CD4-positive, alpha-beta T cell treated with Interleukin-6 at 100 ng/mL for 8 hours (primary cell): ENCODE measurements at places on chromosomes 3 and 15.

GRCh38 chr15:74777769-74778598 lies 3.9 kb upstream of the CSK start:
- no peak for DNase-seq

DNA sequence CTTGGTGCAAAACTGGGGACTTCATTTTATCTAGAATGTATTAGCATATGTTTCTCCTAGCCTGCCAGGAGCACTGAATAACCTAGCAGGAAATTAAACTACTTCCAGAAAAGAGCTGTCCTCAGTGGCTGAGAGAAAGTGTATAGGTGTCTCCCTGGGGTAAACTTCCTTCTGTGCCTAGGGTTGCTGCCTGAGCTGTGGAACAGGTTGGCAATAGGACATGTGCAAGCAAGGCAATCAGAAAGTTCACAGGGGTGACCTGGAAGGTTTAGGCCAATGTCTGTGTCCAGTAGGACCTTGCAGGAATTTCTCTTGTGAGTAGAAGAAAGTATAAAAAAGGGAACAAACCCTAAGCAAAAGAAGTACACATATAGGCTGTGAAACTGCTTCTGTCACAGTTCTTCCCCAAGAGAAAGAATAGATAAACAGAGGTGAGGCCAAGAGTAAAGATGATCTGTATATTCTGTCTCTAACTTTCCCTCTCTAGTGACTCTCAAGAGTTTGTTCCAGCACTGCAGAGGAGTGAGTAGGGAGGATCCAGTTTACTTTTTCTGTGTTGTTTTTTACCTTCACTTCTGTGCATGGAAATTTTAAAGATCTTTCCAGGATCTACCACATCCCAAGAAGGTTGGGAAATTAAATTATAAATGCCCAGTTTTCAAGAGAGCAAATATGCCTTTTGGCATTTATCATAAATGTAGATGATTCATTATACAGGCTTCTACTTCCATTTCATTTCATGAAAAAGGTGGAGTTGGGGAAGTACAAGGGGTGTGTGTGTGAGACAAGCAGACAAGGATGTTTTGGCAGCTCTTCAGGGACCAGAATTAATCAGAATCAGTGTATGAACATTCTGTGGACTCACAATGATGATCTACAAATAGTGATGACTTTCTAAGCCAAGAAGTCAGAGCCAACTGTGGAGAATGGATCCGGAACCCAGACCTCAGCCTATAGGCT lies 155.2 kb downstream of the RBPMS2 start:
- no peak for DNase-seq

GRCh38 chr15:68574629-68575028 lies 4.2 kb upstream of the CORO2B start:
- DNase-seq = no peak

GRCh38 chr3:162007722-162008121 lies 511.1 kb downstream of the OTOL1 start:
- DNase-seq = no peak

DNA sequence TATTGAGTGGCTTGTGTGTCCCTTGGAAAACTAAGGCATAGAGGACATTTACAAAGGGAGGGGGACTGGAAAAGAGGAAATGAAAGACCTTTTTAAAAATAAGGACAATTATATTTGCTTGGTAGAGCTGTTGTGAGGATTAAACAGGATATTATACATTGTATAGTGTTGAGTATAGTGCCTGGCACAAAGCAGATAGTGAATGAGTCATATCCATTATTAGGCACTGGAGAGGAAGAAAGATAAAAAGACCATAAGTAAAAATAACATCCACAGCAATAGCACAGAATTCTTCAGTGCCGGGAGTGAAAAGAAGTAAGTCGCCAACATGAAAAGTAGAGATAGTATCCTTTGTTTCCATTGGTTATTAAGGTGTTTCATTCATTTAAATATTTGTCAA lies 623.3 kb downstream of the PDCD6IP start:
- DNase-seq = no peak

- DNase-seq = no peak
Observed at GRCh38 chr3:142944342-142944741, 19.1 kb downstream of the PAQR9 start.

DNA sequence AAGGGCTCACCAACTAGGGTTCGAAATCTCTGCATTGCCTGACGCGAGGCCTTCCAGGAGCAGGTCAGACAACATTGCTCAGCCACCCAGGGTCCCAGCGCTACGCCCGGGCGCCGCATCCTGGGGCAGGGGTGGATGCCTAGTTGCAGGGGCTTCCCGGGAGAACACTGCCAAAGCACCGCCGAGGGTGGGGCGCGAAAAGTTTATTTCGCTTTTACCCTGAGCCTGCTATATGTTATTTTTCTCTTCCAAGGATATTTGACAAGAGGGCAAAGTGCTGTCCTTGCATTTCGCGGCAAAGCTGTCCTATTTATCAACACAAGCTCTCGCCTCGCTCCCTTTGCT lies 549 bp upstream of the SOX14 start:
- DNase-seq = no peak

DNA sequence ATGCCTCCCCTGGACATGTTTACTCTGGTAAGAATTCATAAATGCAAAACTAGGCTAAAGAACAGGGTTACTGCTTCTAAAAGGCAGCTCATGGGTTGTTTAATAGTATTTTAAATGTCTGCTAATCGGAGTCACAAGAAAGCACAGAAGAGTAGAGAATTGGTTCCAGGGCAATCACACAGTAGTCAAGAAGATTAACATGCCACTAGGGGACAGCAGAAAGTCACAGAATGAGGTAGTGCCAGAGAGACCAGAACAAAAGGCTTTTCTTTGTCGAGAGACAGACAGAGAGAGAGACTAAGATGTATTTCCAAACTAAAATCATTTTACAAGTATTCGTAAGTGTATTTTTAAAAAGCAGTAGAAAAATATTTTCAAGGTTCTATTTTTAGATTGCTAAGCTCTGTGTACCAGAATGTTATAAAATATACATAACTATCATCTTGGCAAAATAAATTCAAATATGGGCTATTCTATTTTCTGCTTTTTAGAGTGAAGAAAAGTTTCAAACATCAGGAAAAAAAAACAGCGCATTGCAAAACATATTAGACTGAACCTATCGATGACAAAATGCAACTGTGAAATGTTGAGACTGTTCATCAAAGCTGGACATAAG lies 78.3 kb upstream of the CDIN1 start:
- DNase-seq = no peak

- no peak for DNase-seq
Observed at GRCh38 chr3:139320551-139321309, 23.1 kb upstream of the MRPS22 start.

DNA sequence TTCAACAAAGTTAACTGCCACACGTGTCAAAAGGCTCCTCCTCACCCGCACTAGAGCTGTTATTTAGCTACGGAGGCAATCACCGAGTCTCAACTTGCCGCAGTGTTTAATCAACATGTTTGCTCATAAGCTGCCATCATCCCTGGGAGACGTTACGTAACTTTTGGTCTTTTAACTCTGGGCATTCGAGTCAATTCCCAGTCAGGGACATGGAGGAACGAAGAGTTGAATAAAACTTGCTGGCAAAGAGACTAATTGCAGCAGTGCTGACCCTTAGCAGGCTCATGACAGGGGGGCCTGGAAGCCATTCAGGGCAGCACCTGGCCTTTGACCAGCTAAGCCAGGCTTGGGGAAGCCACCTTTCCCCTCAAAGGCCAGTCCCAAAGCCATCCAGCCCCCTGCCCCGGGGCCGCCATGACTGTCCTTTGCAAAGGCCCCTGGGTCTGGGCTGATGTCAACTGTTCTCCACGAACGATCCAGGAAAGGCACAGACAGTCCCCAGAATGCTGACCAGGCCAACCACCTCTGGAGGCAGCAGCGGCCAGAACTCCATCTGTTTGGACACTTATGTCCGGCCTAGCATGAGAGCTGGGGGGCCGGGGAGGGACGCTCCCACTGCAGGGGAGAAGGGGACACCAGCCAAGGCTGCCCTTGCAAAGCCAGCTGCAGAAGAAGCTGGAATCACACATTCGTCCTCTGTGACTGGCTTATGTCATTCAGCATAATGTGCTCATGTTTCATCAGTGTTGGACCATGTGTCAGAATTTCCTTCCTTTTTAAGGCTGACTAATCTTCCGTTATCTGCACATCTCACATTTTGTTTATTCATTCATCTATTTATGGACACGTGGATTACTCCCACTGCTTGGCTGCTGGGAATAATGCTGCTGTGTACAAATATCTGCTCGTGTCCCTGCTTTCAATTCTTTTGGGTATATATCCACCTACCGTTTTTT lies 43.7 kb downstream of the PCSK6 start:
- DNase-seq = no peak

GRCh38 chr3:50545781-50546180 lies 21.8 kb downstream of the C3orf18 start:
- no peak for DNase-seq

DNA sequence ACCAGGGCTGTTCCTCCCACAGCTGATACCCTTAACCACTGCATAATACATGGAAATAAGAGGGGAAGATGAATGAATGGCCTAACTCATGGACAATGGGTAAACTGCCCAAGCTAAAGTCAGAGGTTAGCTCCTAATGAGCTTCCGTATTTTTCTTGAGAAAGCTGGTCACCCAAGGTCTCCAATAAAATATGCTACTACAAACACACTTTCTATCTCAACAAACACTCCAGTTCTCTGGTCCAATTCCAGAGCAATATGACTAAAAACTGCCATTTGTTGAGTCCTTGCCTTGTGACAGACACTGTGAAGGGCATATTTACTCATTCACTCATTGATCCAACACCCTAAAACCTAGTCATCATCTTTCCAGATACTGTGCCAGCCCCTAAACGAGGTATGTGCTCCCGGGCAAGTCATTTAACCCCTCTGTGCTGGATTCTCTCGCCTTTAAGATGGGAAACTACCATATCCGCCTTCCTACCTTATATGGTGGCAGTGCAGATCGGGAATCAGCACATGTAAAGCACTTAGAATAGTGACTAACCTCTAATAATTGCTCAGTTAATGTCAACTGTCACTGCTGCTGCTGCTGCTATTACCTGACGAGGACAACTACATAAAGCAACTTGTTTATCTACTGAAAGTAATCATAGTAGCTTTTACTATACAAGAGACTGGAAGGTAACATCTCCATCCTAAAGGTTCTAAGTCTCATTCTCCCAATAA lies 89.1 kb downstream of the XXYLT1 start:
- no peak for DNase-seq

DNA sequence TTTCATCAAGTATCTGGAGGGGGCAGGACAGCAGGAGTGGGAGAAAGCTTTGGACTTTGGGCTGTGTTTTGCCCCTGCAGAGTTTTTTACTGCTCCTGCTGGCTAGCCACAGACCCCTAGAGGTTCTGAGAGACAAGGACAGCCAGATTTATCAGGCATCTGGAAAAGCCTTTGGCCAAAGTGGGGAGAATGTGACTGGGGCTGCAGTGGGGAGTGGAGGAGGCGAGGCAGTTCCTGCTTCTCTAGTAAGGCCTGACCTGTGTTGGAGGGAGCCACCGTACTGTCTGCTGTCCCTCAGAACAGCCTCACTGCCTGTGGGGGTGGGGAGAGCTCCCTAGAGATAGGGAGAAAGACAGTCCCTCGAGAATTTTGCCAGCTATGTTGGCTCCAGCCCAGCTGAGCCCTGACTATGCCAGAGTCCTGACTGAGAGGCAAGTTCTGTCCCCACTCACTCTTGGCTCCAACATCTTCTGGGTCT lies 2.2 kb downstream of the ALPK3 start:
- no peak for DNase-seq

DNA sequence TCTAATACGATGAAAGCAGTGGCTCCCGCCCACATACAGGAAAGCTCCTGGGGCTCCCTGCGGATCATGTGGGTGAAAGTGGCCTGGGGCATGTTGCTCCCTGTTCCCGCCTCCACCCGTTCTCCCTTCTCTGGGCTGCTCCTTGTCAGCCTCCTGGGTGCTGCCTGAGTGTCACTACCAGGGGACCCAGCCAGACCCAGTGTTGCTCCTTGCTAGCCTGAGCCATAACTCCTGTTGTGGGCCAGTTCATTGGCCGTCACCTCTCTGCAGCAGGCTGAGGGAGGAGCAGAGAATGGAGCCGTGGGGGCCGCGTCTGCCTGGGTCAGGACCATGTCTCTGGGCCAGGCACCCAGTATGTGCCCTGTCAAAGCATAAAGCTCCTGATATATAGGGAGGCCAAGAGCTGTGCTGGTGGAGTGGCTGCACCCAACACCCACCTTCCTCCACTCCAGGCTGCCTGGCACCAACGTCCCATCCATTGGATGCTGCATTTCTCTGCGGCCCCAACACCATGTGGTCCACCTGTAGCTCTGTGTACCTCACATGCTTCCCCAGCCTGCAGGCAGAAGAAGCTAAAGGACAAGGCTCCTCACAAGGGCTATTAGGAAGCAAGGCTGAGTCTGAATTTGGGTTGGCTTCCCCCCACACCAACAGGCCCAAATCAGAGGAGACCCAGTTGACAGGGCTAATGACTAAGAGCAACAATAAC lies 40.5 kb downstream of the KLF13 start:
- no peak for DNase-seq

GRCh38 chr3:139552632-139553365 lies 13.3 kb upstream of the RBP1 start:
- no peak for DNase-seq

GRCh38 chr3:126734106-126734723 lies 30.2 kb downstream of the CHCHD6 start:
- DNase-seq = no peak

- no peak for DNase-seq
Observed at GRCh38 chr3:195705081-195705991, 15.4 kb upstream of the MUC20 start.

DNA sequence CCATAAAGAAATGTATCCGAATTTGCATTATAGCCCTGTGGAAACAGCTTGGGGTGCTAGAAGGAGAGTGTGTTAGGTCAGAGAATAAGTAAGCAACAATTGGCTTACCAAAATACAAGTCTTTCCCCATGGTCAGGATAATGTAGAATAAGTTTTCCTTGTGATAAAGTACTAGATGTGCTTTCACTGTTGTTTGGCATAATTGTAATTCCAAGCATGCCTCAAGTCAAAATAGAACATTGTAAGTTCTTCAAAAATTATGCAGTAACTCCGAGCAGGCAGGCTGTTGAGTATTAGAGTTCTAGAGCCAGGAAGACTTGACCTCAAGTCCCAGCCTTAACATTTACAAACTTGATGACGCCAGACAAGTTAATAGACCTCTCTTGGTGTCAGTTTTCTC lies 242.0 kb downstream of the TUSC7 start:
- DNase-seq = no peak

DNA sequence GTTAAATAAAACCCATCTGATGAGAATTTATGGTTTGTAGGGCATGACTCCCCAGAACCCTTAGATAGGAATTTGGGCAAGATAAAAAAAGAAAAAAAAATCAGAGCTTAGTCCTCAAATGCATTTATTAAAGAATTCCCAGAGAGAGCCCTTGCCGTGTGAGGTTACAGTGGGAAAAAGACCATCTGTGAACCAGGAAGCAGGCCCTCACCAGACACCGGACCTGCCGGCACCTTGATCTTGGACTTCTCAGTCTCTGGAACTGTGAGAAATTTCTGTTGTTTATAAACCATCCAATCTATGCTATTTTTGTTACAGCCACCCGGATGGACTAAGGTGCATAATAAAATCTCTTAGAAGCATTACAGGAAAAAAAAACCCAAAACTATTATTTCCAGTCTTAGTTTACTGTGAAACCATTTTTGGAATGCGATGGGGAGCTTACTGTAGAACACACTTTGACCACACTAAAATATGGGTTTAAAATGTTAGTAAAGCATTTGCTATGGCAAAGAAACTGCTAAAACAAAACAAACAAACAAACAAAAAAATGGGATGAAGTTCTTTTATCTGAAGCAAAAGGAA lies 72.2 kb downstream of the LEKR1 start:
- no peak for DNase-seq
